ENCODE measurements at places on chromosomes 2 and 18.

- peak; percentile 56 for DNase-seq
These were observed 10.6 kb upstream of the MC5R start for GRCh38 chr18:13813271-13813849.

DNA sequence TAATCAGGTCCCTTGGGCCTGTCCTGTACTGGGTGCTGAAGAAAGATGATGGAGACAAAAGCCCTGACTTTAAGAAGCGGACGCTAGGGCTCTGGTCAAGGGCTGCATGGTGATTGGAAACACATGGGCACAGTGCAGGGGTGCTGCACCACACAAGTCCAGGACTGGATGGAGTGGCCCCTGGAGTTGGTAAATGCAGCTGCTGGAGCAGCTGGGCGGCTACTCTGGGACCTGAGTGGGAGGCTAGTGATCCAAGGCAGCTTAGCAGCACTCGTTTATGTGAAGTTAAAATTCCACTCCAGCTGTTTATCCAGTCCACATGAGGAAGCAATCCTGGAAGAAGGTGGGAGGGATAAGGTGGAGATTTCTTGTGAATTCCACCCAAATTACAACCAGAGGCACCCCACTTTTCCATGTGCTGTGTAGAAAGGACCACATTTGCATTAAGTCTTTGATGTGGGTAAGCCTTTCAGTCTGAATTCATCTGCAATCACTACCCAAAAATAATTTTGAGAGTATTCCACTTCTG is 24.9 kb downstream of the MERTK start:
- DNase-seq: no peak

DNA sequence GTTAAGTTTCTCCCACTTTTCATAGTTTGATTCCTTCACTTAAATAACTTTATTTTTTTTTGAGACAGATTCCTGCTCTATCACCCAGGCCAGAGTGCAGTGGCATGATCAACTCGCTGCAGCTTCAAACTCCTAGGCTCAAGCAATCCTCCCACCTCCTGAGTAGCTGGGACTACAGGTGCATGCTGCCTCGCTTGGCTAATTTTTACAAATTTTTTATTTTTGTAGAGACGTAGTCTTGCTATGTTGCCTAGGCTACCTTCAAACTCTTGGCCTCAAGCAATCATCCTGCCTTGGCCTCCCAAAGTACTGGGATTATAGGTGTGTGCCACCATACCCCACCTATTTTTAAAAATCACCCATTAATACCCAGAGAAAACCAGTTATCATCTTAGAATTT is 14.2 kb upstream of the WIPF1 start:
- peak; percentile 69 for DNase-seq

- DNase-seq: peak; percentile 48
These were observed 51.2 kb downstream of the MBP start for GRCh38 chr18:77081390-77081778.

- DNase-seq: peak; percentile 89
These were observed 17.5 kb downstream of the METTL8 start for GRCh38 chr2:171416009-171416926.

DNA sequence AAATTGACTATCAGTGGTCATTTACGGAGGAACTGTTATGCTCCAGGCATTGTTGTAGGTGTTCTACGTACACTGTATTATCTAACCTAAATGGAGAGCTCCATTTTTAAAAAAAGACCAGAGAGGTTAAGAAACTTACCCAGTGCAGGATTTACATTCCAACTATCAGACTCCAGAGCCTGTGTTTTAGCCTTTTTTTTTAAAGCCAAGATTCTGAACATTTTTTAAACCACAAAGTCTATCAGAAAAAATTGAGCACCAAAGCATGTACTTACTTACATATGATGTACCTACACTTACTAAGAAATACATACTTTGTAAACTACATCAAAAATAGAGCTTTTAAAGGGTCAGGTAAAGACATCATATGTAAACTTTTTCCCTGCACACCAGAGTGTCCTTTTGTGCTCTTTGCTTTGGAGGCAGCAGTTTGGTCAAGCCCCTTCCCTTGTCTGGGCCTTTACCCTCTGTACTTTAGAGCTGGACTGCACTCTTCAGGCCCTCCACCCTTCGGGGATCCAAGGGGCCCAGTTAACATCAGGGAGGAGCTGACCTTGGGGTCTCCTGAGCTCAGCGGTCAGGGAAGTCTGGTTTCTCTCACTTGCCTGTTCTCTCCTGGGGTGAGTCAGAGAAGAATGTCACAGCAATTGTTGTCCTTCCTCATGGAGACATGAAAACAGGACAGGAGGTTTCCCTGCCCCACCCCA is 58.4 kb downstream of the ITGB1BP1 start:
- no peak for DNase-seq

DNA sequence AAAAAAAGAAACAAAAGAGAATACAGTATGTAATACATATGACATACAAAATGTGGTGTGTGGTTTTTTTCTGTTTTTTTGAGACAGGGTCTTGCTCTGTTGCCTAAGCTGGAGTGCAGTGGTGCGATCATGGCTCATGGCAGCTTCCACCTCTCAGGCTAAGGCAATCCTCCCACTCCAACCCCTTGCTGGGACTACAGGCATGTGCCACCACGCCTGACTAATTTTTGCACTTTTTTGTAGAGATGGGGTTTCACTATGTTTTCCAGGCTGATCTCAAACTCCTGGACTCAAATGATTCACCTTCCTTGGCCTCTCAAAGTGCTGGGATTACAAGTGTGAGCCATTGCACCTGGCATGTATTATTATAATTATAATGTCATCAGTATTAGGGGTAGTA is 38.9 kb downstream of the DHX57 start:
- DNase-seq: peak; percentile 9

DNA sequence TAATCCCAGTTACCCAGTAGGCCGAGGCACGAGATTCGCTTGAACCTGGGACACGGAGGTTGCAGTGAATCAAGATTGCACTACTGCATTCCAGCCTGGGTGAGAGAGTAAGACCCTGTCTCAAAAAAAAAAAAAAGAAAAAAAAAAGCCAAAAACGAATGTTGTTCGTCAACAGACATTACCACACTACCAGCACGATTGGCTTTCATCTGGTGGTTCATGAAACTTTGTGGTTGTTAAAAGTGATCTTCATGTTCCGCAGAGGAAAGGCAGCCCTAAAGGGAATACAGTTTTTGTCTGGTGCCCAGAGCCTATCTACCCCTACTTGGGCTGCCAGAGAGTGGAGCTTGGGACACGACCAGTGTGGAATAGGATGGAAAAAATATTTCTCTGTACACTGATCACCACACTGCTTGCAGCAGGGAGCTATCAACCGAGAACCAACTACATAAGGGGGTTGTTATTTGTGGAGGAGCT is 13.6 kb upstream of the CXCR4 start:
- no peak for DNase-seq

DNA sequence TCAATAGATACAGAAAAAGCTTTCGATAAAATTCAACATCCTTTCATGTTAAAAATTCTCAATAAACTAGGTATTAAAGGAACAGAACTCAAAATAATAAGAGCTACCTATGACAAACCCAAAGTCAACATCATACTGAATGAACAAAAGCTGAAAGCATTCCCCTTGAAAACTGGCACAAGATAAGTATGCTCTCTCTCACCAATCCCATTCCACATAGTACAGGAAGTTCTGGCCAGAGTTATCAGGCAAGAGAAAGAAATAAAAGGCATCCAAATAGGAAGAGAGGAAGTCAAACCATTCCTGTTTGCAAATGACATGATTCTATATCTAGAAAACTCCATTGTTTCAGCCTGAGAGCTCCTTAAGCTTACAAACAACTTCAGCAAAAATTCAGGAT is 1145.8 kb upstream of the DDX18 start:
- DNase-seq: no peak

DNA sequence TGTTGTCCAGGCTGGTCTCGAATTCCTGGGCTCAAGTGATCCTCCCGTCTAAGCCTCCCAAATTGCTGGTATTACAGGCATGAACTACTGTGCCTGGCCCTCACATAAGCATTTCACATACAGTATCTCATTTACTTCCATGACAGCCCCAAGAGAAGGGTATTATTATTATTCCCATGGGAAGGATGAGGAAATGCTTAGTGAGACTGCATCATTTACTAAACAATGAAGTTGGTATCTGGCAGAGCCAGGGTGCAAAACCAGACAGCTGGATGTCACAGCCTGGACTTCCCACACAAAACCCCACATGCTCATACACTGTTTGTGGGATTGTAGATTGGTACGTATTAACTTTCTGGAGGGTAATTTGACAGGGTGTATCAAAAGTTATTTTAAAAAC is 29.9 kb downstream of the DAPL1 start:
- no peak for DNase-seq

DNA sequence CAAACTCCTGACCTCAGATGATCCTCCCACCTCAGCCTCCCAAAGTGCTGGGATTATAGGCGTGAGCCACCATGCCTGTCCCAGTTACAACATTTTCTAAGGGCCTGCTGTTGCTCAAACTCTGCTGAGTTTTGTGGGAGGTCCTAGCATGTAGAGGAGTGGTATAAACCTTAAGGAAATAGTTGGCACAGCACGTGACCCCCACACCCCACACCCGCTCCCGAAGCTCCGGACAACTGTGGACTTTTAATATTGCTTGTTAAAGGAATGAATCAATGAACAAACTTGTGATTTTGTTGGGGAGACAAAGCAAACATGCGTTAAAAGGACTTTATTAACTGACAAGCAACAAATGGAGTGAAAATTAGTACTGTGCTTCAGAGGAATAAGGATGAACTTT is 137.8 kb upstream of the GATA6 start:
- DNase-seq: no peak

GRCh38 chr2:207969249-207969648 is 56.1 kb downstream of the PLEKHM3 start:
- DNase-seq: no peak

GRCh38 chr2:17538844-17539554 is 1.5 kb upstream of the VSNL1 start:
- no peak for DNase-seq

Measured in B cell (primary cell).